ENCODE measurements at places on chromosomes 2 and 18.

- no peak for DNase-seq
These were observed 7.6 kb upstream of the UXS1 start for GRCh38 chr2:106201661-106202060.

DNA sequence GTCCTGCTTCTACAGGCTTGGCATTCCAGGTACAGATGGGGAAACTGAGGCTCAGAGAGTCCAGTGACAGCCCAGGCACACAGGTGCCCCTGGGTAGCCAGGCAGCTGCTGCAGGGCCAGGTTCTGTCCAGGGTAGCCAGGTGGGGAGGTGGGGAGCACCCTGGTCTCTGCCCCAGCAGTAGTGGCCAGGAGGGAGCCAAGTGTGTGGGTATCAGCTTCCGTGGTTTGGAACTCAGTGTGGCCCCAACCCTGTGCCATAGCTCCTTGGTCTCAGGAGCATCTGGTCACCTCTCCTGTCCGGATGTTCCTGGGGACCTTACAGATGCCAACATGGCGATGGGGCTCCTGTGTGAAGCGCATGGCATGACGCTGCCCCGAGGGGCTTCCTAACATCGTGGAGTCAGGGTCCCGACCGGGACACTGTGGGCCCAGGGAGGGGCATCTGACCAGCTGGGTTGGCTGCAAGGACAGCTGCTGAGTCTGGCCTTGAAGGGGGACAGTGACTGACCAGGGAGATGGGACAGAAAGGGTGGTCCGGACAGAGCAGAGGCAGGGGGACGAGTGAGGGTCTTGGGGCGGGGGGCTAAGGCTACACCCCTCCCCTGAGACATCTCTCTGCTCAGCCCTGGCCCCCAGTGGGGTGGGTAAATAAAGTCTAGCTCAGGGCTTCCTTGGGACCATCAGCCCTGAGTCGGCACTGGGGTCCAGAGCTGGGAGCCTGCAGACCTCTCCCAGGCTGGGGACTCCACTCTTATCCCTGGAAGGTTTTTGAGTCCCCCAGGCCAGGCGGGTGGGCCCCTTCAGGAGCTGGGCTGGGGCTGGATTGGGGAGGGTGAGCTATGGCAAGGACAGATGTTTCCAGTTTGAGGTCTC, 76.0 kb upstream of the SMAD7 start:
- no peak for DNase-seq

- no peak for DNase-seq
These were observed 51.6 kb downstream of the SLC66A2 start for GRCh38 chr18:79899609-79900445.

GRCh38 chr2:223928113-223929006, 16.8 kb downstream of the WDFY1 start:
- no peak for DNase-seq

DNA sequence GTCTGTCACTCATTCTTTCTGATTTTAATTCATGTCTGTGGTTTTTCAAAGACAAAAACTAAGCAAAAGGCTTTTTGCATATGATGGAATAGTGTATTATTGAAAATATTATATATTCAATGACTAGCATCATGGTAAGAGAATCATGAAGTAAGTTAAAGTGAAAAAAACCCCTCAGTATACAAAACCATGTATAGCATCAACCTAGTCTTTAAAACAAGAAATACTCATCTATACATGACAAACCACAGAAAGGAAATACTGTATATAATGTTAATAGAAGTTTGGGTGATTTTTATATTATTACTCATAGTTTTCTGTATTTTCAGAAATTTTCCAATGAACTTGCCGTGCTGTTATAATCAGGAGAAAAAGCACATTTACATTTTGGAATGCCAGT, 38.0 kb upstream of the ODC1 start:
- DNase-seq, result no peak

GRCh38 chr2:27249891-27250651, 12.8 kb downstream of the SLC30A3 start:
- DNase-seq, result peak; percentile 19

DNA sequence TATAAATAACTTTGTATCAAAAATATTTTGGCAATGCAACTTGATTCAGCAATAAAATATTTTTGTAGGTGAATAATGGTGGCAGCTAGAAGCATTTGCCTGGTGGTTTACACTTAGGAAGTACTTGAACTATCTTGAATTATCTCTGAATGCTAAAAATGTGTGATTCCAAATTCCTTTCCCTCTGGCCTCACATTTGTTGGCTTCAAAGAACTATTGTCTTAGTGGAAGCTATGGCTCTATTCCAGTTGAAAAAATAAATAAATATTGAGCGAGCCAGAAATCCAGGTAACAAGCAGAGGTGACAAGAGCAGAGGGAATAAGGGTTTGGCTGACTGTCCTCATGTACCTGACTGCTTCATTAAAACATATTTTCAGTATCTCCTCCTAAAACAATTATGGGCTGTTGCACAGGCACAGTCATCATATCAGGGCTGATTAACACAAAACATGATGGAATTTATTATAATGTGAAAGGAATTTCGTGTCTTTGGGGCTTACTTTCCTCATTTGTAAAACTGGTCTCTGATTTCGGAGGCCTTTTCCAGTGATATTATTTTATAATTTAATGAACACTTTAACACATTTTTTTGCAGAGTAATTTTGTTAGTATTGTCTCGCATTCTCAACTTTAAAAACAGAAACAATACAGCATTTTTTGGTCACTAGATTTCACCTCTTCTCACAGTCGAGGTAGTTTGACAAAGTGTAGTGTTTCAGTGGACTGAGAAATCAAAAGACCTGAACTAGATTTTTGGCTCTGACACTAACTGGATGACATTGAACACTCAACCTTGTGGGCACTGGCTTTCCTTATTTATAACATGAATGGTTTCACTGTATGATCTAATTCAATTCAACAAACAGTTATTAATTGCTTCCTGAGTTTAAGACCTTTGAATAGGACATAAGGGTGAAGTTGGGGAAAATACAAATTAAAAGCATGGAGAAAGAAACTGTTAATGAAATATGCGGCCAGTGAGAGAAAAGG, 7.8 kb upstream of the CAVIN2 start:
- no peak for DNase-seq

- no peak for DNase-seq
These were observed 23.9 kb upstream of the SH3RF3 start for GRCh38 chr2:109105113-109105512.
